Activated naive CD4-positive, alpha-beta T cell treated with anti-CD3 and anti-CD28 coated beads, Interleukin-2, amount 10 ng/mL, durations not matched to agents 7 days and 5 days (primary cell): ENCODE measurements at places on chromosomes 2 and 18.

DNA sequence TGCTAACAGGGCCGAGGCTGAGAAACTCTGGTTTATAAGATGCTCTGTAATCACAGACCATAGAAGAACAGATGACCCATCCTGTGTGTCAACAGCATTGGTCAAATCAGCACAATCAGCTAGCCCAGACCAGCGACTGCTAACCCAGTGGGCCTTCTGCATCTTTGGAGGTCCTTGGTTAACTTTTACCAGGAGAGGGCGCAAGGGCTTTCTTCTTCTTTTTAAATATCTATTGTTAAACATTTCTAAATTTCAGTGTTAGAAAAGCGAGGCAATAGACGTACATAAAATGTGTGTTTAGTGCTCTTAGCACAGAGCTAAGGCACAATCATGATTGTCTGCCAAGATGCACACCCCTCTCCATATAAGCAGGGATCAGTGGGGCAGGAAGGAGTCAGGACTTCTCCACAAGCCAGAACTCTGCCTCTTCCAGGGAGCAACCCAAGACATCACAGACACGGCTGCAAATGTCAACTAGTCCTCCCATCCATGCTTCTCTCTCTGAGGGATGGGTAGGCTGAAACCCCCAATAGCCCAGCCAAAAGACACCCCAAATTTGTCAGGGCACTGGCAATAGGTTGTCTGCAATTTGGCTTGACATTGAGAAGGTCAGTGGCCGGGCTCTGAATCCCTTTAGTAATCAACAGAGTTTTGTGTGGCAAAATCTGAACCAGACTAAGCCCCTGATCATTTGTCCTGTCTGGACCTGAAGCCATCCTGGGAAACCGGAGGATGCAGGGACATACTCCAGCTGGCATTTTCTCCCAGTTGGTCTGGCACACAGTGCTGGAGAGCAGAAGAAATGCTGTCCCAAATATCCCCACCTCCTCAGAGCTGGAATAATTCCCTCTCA is 188.2 kb downstream of the BCL2 start:
- no peak overlapping the region for H3K4me3 ChIP-seq
- peak overlapping the region; percentile 62 for H3K27ac ChIP-seq
- no peaks in the 10 kb centered on the region for H3K27me3 ChIP-seq
- peaks cover 49% of the 10 kb centered on the region for H3K4me1 ChIP-seq
- DNase-seq = peak; percentile 72

DNA sequence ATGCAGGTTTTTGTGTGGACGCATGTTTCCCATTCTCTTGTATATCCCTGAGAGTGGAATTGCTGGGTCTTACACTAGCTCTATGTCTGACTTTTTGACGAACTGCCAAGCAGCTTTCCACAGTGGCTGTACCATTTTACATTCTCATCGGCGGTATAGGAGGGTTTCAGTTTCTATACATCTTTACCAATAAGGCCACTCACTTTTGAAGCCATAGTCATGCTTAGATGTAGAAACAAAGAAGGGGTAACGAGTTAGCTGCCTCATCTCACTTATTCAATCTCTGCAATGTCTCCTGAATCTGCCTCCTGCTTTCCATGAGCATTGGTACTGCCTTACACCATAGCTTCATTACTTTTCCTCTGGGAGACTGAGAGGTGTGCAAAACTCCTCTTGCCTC is 47.4 kb downstream of the MMADHC start:
- peaks cover 23% of the 10 kb centered on the region for H3K4me1 ChIP-seq
- DNase-seq = no peak
- H3K27ac ChIP-seq = no peak overlapping the region
- H3K4me3 ChIP-seq = no peak overlapping the region

- H3K4me3 ChIP-seq = no peak overlapping the region
- H3K4me1 ChIP-seq = no peaks in the 10 kb centered on the region
- DNase-seq = no peak
- H3K27ac ChIP-seq = no peak overlapping the region
- H3K36me3 ChIP-seq = no peaks in the 10 kb centered on the region
- H3K27me3 ChIP-seq = no peaks in the 10 kb centered on the region
Observed at GRCh38 chr2:16650287-16651249, 15.1 kb downstream of the CYRIA start.

DNA sequence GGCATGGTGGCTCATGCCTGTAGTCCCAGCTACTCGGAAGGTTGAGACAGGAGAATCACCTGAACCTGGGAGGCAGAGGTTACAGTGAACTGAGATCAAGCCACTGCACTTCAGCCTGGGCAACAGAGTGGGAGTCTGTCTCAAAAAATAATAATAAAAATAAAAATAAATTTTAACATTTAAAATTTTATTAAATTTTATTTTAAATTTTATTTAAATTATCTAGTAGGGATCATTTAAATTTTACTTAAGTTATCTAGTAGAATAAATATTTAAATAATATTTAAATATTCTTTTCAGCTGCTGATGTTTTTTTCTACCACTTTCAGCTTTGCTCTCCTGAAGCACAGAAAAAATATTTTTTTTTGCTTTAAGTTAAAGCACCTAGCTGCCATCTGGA is 10.4 kb downstream of the COBLL1 start:
- H3K27me3 ChIP-seq = no peaks in the 10 kb centered on the region
- H3K4me1 ChIP-seq = no peaks in the 10 kb centered on the region
- DNase-seq = no peak
- no peak overlapping the region for H3K4me3 ChIP-seq
- H3K27ac ChIP-seq = no peak overlapping the region

GRCh38 chr2:209533391-209533790 is 109.5 kb downstream of the MAP2 start:
- H3K27me3 ChIP-seq = no peaks in the 10 kb centered on the region
- no peaks in the 10 kb centered on the region for H3K36me3 ChIP-seq
- peak overlapping the region; percentile 68 for H3K27ac ChIP-seq
- no peak overlapping the region for H3K4me3 ChIP-seq
- H3K4me1 ChIP-seq = no peaks in the 10 kb centered on the region

GRCh38 chr18:35495536-35496314 is 2.0 kb downstream of the INO80C start:
- peaks cover 5% of the 10 kb centered on the region for H3K27me3 ChIP-seq
- H3K27ac ChIP-seq = no peak overlapping the region
- no peak for DNase-seq
- no peak overlapping the region for H3K4me3 ChIP-seq
